ENCODE measurements at places on chromosomes 11 and 22. TPM values are rescaled to one million over a fixed set of nuclear protein-coding genes. Genes with fewer than 3 reads are reported as not detected.

DNA sequence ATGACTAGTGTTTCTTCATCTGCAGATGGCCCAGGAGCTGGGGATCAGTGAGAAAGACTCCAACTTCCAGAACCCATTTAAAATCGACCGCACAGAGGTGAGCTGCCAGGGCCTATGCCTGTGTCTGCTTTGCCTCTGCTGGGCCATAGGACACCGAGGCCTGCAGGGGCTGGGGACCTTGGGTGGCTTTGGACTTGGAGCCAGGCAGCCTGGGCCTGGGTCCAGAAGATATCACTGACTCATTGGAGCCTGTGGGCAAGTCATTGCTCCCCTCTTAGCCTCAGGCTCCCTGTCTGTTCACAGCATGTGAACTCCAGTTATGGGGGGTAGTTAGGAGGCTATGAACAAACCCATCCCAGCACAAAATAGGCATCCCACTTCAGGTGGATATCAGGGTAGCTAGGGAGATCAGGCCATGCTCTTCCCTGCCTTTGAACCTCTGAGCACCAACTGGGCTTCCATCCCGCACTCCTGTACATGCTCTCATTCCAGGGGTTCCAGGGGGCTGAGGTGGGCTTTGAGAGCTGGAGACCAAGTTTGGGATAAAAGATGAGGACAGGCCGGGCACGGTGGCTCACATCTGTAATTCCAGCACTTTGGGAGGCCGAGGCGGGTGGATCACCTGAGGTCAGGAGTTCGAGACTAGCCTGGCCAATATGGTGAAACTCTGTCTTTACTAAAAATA is 13.4 kb downstream of the CCDC134 start:
- H3K36me3 ChIP-seq = peaks cover 31% of the 10 kb centered on the region
- H3K27ac ChIP-seq = no peak overlapping the region
- no peaks in the 10 kb centered on the region for H3K4me1 ChIP-seq
- H3K27me3 ChIP-seq = no peaks in the 10 kb centered on the region

DNA sequence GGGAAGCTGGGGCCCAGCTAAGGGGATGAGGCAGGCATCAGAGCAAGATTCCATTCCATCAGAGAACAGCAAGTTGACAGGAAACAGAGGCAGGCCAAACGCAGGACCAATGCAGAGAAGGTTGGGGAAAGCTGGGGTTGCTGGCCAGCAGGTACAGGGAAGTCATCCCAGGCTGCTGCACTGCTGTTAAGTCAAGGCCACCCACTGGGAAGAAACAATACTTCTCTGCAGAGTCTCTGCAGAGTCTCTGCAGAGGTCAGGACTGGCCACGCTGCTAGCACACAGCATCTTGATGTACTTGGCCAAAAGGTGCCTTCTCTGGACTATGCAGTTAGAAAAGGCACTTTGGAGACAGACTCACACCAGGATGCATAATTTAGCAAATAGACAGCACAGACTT is 68.5 kb upstream of the CSNK2A3 start:
- peaks cover 45% of the 10 kb centered on the region for H3K4me1 ChIP-seq

GRCh38 chr11:57464539-57465181 is 4.3 kb downstream of the RTN4RL2 start:
- no peak for DNase-seq
- peaks cover 9% of the 10 kb centered on the region for H3K27me3 ChIP-seq
- no peaks in the 10 kb centered on the region for H3K36me3 ChIP-seq
- no peak overlapping the region for H3K4me3 ChIP-seq

DNA sequence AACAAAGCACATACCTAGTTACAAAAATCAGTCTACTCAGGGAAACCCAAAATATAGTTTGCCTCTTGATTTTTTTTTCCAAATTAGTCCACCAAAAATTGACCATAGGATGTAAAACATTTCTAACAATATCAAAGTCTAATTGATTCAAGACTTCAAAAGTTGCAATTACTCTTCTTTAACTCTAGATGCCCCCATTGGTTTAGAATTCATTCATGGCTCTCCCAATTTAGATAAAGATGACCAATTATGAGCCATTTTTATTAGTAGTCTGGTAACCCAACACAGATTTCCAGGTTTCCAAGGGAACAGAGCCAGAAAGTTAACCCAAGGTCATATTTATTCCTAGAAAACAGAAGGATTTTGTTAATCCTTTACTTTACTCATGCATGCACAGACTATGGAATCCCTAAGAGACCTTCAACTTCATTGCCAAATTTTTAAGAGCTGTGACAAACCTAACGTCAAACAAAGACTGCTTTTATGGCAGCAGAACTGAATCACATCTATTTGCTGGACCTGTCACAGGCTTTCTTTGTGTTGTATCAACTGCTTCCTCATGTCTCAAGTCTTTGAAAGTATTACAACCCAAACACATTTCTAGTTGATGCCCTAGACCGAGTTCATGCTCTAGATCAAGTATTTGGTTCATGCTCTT is 55.3 kb downstream of the C22orf42 start:
- no peak for DNase-seq
- H3K4me1 ChIP-seq = no peaks in the 10 kb centered on the region
- H3K36me3 ChIP-seq = no peaks in the 10 kb centered on the region
- H3K4me3 ChIP-seq = no peak overlapping the region
- no peak overlapping the region for H3K27ac ChIP-seq
- H3K27me3 ChIP-seq = peaks cover 10% of the 10 kb centered on the region

DNA sequence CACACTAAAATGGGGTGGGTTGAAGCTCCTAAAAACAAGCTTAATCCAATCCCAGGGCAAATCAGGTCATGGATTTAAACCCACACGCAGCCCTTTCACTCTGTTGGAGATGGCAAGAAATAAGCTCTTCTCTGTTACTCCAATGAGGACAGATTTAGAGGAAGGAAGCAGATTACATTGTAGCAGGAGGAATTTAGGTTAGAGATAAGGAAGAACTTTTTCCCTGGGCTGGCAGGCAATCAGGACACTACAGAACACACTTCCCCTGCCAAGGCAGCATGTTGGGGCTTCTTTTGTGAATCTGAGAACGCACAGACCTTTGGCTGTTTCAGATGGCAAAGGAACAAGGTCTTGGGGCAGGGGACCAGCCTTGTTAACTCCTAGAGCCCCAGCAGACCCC is 46.2 kb downstream of the C11orf58 start:
- H3K4me1 ChIP-seq = peaks cover 30% of the 10 kb centered on the region
- no peak for DNase-seq
- H3K27me3 ChIP-seq = no peaks in the 10 kb centered on the region
- H3K27ac ChIP-seq = no peak overlapping the region
- H3K36me3 ChIP-seq = peaks cover 4% of the 10 kb centered on the region

DNA sequence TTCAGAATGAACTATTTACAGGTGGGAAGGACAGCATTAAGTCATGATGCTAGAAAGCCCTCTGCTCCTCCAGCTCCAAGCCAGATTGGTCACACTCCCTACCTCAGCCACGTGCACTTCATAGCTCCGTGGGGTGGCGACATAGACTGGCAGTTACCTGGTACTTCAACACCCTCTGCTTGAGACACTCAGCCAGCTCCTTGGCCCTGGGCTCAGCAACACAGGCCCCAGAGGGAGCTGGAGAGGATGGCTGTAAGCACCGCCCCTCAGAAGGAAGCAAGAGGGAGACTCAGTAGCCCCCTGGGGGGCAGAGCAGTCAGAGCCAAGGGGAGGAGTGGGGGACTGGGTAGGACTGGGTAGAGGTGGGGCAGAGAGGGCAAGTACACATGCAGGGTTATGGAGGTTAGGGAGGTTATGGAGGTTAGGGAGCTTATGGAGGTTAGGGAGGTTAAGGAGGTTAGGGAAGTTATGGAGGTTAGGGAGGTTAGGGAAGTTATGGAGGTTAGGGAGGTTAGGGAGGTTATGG is 102.1 kb upstream of the BID start:
- no peak overlapping the region for H3K27ac ChIP-seq
- H3K36me3 ChIP-seq = peaks cover 43% of the 10 kb centered on the region
- H3K27me3 ChIP-seq = no peaks in the 10 kb centered on the region
- DNase-seq = no peak
- H3K4me3 ChIP-seq = no peak overlapping the region
- H3K4me1 ChIP-seq = no peaks in the 10 kb centered on the region

DNA sequence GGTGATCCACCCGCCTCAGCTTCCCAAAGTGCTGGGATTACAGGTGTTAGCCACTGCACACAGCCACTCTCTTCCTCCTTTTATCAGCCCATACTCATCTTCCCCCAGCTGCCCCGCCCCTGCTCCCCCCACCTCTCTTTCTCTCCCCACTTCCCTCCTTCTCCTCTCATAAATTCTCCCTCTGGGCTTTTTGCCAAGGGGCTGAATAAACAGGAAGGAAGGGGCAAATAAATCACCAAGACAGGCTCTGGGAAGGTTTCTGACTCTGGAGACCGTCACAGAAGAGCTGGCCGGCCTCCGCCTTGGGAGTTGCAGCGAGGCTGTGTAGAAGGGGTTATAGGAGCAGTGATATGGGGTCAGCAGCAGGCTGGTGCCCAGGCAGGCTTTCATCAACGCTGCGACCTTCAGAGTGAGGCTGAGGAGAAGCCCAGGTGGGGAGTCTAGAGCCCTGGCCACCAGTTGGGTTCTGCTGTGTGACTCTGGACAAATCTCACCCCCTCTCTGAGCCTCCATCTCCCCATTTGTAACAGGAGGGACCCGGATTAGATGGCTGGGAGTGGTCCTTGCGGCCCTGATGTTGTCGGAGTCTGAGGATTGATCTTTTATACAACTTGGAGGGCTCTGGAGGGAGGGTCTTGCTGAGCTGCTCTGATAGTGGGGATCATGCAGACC is 62.6 kb upstream of the RASD2 start:
- H3K4me1 ChIP-seq = peaks cover 33% of the 10 kb centered on the region
- no peak overlapping the region for H3K4me3 ChIP-seq
- DNase-seq = no peak
- H3K27me3 ChIP-seq = peaks cover 8% of the 10 kb centered on the region

The CEP57 gene
- 30.2 TPM for total RNA-seq

The PTPRCAP gene
- total RNA-seq = 15.7 TPM

The NPAS4 gene
- total RNA-seq = not detected
